Regular cardiac myocyte (primary cell): ENCODE measurements at places on chromosomes 16 and 17. TPM values are rescaled to one million over a fixed set of nuclear protein-coding genes. Genes with fewer than 3 reads are reported as not detected.

The PNMT gene
- not detected in 2 replicates for total RNA-seq

The C17orf107 gene
- total RNA-seq = 2.5 and 5.9 TPM in 2 replicates

The ABCC6 gene
- 0.19 and 1.1 TPM in 2 replicates for total RNA-seq

The PITPNM3 gene
- 0.28 and 0.58 TPM in 2 replicates for total RNA-seq
